ENCODE measurements at places on chromosomes 7 and 10.
A peak's percentile ranks its signal among the peaks of the same experiment; 100 is the strongest.

DNA sequence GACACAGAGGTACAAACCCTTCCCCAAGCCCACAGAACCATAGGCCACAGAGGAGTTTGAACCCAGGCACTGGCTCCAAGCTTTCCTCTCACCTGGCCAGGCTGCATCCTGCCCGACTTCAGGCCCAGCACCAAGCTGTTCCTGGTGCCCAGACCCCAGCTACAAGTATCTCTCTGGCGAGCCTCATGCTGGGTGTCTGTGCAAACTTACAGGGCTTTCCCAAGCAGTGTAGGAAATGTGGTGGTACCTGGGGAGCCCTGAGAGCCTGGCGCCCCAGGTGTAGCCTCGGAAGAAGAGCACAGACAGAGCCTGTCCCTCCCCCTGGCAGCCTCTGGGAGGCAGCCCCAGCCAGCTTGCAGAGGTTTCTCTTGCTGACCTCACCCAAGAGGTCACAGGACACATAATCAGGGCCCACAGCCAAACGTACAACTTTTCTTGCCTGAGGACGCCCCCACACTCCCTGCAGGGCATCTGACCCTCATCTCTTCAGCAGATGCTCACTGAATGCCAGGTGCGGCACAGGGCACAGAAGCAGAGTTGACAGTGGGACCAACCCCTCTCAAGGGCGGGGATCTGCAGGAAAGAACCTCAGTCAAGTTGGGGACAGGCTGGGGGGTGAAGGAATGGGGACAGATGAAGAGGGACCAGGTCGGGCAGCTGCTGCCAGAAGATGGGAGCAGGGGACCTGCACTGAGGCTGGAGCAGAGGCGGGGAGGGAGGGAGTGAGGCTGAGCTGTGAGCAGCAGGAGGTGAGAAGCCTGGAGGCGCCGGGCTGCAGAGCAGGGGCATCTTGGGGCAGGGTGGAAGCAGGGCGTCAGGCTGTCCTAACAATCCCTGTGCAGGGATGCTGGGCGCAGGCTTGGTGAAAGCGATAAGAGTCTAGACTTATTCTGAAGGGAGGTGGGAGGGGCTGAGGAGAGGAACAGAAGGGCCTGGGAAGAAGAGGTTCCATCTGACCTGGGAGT lies 16.3 kb upstream of the MYL7 start:
- no peak for DNase-seq

- no peak for DNase-seq
Measured at GRCh38 chr7:97479740-97480290, 252.1 kb upstream of the TAC1 start.

- DNase-seq = no peak
Measured at GRCh38 chr7:30915005-30915601, 3.5 kb downstream of the AQP1 start.

GRCh38 chr7:121138262-121138933 lies 149.9 kb downstream of the CPED1 start:
- DNase-seq = peak; percentile 44

GRCh38 chr7:66627881-66628360 lies 760 bp upstream of the KCTD7 start:
- no peak for DNase-seq

DNA sequence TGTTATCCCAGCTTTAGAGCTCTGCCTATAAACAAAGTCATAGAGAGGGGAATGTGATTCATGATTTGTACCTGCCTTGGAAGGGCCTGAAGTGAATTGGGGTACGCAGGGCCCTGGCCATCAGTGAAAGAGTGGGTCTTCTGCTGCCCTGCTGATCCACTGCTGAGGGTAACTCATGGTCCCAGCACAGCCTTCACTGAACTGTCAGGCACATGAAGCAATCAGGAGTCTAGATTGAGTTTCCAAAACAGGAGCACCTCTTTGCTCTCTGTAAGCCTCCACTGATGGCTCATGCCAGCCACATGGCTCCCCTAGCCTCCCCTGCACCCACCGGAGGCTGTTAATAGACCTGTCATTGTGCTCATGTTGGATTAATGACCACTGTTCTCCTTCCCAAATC lies 217.6 kb downstream of the KCNMA1 start:
- no peak for DNase-seq

DNA sequence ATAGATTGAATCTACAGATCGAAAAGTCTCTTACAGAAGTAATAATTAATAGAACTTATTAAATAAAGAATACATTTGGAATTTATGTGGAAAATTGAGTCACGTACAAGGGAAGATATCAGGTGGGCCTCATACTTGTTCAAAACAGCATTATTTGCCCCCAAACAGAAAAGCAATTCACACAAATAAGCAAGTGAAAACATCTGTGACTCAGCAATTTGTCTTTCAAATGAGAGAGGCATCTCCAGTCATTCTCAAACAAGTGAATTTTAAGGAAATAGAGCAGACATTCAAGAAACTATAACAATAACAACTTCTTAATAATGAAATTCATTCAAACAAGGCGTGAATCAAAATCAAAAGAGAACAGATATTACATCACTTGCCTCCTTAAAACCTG lies 50.1 kb downstream of the SEMA3A start:
- DNase-seq = no peak

DNA sequence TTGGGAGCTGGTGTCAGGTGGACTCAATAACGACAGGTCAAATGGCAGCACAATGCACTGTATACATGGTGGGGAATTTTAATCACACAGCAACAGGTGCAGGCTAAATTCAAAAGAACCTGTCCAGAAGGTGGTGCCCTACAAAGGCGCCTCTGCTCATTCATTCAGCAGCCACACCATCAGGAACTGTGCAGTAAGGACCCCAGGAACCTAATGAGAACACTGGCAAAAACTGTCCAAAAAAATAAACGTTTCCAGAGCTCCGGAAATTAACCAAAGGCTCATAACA lies 21.9 kb upstream of the CRYGN start:
- DNase-seq = no peak
